ENCODE measurements at places on chromosomes 16 and 17.

- DNase-seq: no peak
These were observed 27.9 kb downstream of the CLEC16A start for GRCh38 chr16:10972108-10972818.

GRCh38 chr17:61218438-61218837, 181.2 kb upstream of the TBX2 start:
- no peak for DNase-seq

DNA sequence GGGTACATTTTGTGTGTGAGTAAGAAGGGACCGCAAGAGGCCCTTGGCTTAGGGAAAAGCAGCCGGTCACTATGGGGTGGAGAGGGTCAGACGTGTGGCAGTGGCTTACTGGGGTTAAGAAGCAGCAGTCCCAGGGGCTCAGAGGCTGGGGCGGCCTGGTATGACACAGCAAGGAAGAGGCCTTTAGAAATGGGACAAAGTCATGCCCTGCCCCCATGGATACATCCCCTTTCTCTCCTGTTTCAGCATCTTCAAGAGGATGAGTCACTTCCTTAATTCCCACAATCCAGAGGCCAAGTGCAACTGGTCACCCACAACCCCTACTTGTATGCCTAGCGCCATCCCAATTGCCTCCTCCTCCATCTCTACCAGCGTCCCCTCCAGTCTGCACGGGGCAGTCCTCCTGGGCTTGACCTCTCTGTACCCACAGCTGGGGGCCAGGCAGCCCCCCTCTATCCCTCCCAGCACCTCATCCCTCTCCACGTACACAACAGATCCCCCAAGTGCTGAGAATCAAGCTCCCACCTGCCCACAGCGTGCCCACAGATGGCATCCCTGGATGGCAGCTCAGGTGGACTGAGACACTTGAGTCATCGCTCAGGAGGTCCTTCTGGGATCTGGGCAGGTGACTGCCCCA, 6.9 kb upstream of the EFTUD2 start:
- DNase-seq: no peak

GRCh38 chr17:47934856-47935255, 6.5 kb upstream of the PNPO start:
- no peak for DNase-seq

DNA sequence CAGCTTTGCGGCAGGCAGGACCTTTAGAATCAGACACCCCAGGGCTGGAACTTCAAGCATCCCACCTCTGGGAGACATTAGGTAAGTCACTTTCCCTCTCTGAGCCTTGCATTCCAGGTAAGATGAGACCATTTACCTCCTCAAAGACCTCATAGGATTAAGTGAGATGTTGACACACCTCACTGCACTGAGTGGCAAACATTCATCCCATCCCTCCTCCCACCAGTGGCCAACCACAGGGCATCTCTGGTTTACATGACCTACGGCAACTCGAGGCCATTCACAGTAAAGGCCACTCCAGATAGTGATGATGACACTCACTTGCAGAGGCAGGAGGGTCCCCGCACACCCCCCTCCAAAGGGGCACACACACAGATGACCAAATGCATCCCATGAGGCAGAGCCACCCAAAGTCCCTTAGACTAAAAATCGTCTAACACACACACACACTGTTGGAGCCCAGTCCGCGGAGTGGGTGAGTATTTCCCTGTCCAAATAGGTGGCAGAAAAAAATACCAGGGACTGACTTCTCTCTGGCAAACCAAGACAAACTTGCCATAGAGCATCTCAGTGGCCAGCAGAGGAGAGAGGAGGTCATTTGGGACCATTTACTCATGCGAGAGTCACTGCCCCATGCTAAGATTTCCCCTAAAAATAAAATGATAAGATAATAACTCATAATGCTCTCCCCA, 454.9 kb downstream of the SOX9 start:
- no peak for DNase-seq

- DNase-seq: no peak
These were observed 621 bp upstream of the CSHL1 start for GRCh38 chr17:63911657-63912100.

- DNase-seq: no peak
These were observed 15.5 kb downstream of the SNX11 start for GRCh38 chr17:48123111-48123510.

- DNase-seq: no peak
These were observed 129.9 kb downstream of the TMEM132E start for GRCh38 chr17:34709158-34709754.

All from GM18507 (cell line).